ENCODE measurements at places on chromosomes 6 and 20.

GRCh38 chr6:156760377-156760776, 16.8 kb upstream of the ARID1B start:
- no peak for DNase-seq

GRCh38 chr6:120587381-120587780, 746.9 kb downstream of the TBC1D32 start:
- no peak for DNase-seq

GRCh38 chr6:89352278-89353117, at the start of gene UBE2J1:
TSS of gene UBE2J1 (minus strand) at chr6:89352722. CDS start at chr6:89352569, 153 bp downstream.
- peak; percentile 86 for DNase-seq

DNA sequence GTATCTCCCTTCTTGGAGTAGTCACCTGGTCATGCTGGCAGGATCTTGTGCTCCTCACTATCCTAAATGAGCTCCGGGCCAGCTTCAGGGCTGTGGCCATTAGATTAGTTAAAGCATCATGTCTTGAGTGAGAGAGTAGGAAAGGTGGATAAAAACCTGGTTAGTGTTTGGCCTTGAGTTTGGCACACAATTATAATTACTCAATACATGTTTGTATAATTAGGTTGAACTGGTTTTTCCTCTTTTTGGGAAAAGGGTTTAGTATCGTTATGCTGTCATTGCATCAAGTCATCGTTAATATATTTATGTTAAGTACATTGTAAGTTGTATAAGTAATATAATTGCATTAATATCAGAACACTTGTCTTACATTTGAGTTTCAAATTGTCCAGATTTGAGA, 126.3 kb downstream of the CDKAL1 start:
- DNase-seq = no peak

DNA sequence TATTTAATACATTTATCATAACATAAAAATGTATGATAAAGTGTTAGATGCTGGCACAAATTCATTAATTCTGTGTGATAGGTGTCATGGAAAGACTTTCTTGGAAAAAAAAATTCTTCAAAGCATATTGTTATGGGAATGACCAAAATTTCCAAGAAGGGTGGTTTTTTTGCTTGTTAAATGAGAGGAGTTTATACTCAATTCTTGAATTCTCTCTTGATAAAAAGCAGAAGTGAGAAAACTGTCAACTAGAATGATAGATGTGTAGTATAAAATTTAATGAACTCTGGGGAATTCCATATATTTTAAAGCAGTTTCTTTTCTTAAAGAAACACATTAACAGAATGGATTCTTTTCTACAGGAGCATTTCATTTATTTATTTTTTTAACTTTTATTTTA, 62.0 kb upstream of the SNAP91 start:
- no peak for DNase-seq

- no peak for DNase-seq
Observed at GRCh38 chr6:18016698-18017097, 29.3 kb upstream of the KIF13A start.

DNA sequence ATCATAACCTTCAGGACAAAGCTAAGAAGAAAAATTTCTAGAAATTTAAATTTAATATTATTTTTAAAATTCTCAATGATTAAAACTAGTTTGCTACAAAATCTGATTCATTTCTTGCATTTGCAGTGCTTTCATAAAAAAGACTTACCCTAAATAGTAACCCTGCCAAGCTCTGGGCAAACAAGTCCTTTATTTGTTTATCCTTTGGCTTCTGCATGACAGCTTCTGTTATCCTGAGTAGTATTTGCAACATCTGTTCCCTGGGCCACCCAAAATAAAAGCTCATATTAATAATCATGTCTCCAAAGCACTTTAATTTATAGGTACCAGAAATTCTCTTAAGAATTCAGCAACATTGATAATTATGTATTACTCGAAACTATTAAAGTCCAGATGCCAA, 101.3 kb downstream of the RALGAPA2 start:
- DNase-seq = no peak

- no peak for DNase-seq
Observed at GRCh38 chr20:56820984-56821383, 191.9 kb downstream of the TFAP2C start.

DNA sequence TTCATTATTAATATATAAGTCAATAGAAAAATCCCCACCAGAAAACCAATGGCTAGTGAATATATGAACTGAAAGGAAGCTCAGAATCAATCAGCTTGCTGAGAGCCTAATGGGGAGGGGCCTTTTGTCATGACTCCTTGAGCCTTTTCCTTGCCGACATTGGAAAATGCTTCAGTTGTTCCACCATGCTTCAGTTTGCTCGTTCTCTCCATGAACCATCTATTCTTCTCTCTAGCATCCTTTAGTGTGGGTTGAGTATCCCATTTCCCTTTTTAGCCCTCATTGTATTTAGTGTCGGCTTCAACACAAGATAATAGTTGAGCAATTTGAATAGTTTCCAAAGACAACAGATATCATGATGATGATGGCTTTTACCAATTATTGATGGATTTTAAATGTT, 139.9 kb downstream of the ADGRG6 start:
- DNase-seq = no peak

Measured in hypothalamus (tissue), 51 donors.